ENCODE measurements at places on chromosomes 6 and 20.
A peak's percentile ranks its signal among the peaks of the same experiment; 100 is the strongest.

- DNase-seq = no peak
Observed at GRCh38 chr6:28929887-28930620, 6.3 kb upstream of the TRIM27 start.

DNA sequence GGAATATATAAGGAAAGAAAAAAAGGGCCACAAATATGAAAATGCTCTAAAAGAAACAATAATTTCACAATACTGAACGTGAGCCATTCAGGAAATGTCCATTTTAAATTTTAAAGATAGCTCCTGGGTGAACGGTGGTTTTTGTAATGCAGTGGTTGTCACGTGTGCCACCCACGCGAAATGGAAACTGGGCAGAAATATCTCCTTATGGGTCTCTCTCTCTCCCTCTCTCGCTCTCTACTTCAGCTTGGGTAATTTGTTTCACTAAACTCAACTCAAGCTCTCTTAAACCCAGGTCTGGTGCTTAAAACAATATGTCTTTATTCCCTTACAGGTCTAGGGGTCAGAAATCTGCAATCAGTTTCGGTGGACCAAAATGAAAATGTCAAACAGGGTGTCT, 150.8 kb downstream of the OR2B2 start:
- DNase-seq = no peak

- no peak for DNase-seq
Observed at GRCh38 chr20:32278199-32278643, 770 bp downstream of the KIF3B start.

- no peak for DNase-seq
Observed at GRCh38 chr6:138030872-138031271, 76.3 kb downstream of the PERP start.

- DNase-seq = peak; percentile 52
Observed at GRCh38 chr6:157982563-157983405, 1.1 kb downstream of the SYNJ2 start.

- no peak for DNase-seq
Observed at GRCh38 chr6:163830641-163831040, 416.1 kb downstream of the QKI start.

DNA sequence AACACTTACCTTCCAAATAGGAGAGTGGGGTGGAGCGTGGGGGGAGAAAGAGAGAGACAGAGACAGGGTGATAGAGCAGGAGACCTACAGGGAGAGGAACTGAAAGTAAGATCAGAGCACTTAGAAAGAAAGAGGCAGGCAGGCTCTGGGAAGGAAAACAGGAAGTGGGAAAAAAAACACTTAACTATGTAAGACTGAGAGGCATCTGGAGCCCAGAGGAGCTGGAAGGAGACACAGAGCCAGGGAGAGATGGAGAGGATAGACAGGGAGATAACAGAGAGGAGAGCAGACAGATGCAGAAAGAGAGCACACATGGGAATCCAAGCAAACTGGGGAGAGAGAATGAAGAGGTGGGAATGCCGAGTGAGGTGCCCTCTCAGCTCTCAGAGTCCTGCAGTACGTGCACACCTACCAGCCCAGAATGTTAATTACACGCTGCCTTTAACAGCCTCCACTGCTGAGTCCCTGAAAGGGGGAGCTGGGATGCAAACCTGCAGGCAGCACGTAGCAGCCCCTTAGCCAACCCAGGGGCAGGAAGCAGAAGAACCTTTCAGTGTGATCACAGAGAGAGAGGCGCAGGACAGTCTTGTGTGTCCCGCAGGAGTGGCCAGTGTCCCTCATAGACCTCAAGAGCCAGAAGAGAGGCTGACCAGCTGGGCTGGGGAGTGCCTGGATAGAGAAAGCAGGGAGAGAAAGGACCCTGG, 132.7 kb upstream of the LRFN2 start:
- DNase-seq = peak; percentile 22

GRCh38 chr6:132443206-132443605, 41.9 kb upstream of the MOXD1 start:
- no peak for DNase-seq

DNA sequence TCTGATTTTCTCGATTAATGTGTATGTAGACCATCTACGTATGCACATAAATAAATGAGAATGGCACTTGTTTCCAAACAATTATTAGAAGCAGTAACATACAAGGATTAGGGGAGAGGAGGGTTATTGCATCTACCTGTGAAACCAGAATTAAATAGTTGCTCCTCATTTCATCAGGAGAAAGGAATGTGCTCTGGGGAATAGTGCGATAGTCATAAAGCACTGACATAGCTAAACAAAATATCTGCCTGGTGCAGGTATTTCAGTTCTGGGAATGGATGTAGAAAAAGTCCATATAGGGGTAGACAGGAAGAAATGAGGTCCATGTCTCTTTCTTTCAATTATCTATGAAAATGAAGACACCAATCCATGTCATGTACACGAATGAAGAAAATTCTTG, 1.6 kb upstream of the ID4 start:
- DNase-seq = no peak

DNA sequence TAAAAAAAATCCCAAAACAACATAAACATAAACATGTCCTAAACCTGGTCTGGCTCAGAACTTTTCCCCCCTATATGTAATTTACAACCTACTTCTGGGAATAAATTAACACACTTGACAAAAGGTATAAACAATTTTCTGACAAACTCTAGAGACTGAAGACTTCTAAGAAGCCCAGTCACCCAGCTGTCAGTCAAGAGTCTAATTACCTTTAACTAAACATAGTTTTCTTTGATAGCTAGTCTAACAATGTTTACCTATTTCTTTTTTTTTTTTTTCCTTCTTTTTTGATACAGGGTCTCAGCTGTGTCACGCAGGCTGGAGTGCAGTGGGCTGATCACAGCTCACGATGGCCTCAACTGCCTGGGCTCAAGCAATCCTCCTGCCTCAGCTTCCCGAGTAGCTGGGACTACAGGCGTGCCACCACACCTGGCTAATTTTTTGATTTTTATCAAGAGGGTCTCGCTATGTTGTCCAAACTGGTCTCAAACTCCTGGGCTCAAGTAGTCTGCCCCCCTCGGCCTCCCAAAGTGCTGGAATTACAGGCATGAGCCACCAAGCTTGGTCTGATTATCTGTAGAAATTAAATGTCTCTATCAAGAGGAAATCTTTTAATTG, 932 bp upstream of the UBR2 start:
- no peak for DNase-seq

DNA sequence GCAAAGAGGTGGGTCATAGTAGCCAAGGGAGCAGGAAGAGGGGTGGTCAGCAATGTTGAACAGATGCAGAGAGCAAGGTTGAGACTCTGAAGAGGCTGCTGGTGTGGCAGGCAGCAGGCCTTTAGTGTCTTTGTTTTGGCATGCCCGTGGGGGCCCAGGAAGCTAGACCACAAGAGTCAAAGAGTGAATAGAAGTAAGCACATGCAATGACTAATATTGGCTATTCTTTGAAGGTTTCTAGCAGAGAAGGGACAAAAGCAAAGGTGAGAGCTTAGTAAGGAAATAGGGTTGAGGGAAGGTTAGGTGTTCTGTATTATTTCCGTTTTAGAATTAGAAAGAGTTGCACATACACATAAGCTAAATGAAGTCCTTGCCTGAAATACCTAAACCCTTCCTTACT, 18.8 kb downstream of the TDRD6 start:
- no peak for DNase-seq

DNA sequence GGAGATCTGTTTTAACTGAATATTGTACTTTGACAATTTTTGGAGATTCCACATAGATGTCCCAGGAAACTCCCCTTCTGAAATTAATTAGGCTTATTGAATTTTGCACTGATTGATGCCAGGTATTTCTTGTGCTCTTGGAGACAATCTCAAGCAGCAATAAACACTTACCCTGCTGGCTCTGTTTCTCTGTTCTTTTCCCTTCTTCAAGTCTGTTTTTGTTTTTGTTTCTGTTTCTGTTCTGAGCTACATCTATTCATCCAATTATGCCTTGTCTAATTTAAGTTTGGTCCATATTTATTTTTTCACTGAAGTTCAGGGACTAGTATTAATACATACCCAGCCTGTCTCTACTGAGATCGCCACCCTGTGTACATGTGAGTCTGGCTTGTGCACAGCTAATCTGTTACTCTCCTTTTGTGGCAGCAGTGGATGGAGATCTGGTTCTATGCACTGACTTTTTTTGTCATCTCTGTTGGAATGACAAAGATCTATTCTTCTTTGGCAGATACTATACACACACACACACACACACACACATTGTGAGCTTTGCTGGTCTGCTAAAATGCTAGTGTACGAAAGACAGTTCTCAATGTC, 51.9 kb downstream of the IL22RA2 start:
- no peak for DNase-seq

GRCh38 chr6:1747003-1747402, 137.3 kb downstream of the FOXC1 start:
- DNase-seq = no peak

DNA sequence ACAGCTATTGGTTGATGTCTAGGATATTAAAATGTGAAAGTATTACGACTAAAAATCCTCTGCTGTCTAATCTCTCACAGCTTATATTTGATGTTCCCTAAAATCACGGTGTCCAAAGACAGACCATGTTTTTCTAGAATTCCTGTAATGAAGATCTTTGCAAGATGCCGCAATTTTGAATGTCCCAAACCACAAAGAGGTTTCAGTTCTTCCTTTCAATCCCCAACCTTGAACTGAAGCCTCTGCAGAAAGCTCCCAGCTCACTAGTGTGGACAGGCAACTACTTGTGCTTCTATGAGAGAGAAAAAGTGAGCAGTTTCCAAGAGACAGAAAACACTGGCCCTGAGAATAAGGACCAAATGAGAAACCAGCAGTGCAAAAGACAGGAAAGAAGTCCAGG, 370.1 kb downstream of the FOXA2 start:
- no peak for DNase-seq

DNA sequence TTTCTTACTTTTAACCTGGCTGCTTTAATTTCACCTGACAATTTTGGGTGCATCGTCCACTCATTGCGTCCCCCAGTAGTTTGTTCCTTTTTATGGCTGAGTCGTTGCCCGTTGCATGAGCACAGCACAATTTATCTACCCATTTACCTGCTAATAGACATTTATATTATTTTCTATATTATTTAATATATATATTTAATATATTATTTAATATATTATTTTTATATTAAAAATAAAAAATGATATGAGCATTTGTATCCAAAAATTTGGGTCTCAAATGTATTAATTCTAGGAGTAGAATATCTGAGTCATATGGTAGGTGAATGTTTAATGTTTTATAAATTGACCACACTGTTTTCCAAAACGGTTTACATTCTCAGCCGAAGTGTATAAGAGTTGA, 300.2 kb downstream of the THBS2 start:
- DNase-seq = no peak

- DNase-seq = no peak
Observed at GRCh38 chr6:129590408-129591022, 119.5 kb downstream of the ARHGAP18 start.

GRCh38 chr20:56360133-56360907, 1.5 kb downstream of the FAM210B start:
- DNase-seq = no peak

- no peak for DNase-seq
Observed at GRCh38 chr6:137170266-137171052, 3.0 kb downstream of the IL22RA2 start.

- no peak for DNase-seq
Observed at GRCh38 chr20:57657535-57658446, 37.6 kb upstream of the ZBP1 start.

- DNase-seq = no peak
Observed at GRCh38 chr6:84681693-84682326, 82.6 kb downstream of the TBX18 start.

DNA sequence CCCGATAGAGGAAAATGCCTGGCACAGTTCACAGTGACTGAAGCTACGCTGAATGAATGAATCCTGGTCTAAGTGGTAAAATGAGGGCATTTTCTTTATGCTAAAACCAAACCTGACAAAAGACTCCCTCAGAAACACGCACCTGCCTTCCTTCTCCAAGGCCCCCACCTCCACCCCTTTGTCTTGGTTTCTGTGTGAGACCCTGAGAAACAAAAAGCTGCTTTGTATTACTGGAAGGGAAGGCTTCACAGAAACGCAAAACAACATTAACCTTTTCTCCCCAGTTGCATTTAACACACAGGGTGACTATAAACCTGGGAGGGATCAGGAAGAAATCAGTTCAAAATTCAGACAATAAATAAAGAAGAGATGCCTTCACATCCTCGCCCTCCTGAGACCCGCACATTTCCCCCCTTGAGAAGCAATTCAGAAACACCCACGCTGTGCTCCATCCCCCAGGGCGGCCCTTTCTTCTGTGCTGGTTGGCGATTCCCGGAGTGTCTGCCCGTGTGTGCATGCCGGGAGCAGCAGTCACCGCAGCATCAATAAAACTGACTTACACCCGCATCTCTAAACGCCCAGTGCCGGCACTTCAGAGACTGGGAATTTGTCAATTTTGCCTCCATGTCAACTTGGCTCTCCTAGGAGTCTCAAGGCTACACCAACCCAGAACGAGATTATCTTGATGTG, 67.2 kb upstream of the TRAF3IP2 start:
- no peak for DNase-seq

- DNase-seq = no peak
Observed at GRCh38 chr6:55034752-55035151, 139.6 kb upstream of the HCRTR2 start.

GRCh38 chr20:10330071-10330470, 104.0 kb downstream of the MKKS start:
- no peak for DNase-seq

DNA sequence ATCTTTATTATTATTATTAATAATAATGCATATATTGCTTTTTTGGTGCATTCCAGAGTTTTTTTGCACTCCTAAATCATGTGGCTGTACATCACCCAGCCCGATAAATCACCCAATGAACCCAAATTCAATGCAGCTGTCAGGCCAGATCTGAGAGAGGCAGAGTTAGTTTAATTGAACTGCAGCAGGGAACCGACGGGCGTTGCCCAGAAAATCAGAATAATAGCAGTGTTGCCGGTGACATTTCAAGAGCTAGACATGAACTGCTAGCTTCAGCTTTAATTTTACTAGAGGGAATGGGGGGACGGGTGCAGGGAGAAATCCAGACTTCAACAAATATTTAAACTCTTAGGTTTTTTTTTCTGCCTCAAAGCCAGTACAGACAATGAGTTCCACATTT, 135.0 kb downstream of the CLIC5 start:
- no peak for DNase-seq

DNA sequence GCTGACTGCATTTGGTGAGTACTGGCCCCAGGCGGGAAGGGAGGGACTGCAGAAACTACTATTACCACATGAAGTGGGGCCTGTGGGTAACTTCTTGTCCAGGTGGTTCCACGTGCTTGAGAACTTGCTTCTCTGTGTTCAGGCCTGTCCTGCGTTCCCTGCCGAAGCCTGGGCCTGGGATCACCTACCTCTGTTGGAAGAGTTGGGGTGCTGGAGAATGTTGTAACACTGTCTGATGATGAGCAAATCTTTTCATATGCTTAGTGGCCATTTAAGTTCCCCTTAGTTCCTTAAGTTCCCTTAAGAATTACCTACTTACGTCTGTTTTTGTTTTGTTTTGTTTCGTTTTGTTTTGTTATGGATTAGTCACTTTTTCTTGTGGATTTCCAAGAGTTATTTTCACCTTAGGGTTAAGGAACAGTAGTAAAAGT, 154.4 kb downstream of the DTNBP1 start:
- no peak for DNase-seq

GRCh38 chr20:11502061-11502460, 415.6 kb upstream of the BTBD3 start:
- DNase-seq = no peak

All from NCI-H1417 (cell line).